ENCODE measurements at places on chromosomes 2 and 18. TPM values are rescaled to one million over a fixed set of nuclear protein-coding genes. Genes with fewer than 3 reads are reported as not detected.

DNA sequence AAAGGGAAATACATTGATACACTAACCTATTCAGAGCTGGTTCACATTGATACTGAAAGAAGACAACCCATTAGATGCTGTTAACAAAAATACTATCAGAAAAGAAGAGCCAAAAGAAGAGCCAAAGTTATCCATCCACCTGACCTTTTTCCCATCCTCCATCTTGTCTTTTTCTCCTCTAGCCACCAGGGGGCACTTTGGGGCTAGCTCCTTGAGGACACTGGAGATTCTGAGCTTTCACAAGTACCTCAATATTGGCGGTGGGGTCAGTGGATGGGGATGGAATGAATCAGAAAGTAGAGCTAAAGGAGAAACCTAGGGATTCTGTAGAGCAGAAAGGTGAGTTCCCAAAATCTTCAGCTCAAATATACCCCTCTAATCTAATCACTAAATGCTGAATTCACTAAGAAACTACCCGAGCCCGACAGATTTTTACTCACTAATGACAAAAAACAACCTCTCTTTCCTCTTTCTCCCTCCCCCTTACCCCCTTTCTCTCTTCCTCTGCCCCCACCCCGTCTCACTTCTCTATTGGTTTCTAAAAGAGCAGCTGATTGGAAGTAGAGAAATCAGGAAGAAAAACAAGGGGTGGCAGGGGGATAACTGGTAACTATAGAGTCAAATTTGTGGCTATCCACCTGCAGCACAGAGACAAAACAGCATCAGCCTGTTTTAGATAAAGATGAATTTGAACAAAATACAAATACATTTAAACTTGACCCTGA is 203.3 kb downstream of the TCF4 start:
- peak; percentile 22 for DNase-seq

DNA sequence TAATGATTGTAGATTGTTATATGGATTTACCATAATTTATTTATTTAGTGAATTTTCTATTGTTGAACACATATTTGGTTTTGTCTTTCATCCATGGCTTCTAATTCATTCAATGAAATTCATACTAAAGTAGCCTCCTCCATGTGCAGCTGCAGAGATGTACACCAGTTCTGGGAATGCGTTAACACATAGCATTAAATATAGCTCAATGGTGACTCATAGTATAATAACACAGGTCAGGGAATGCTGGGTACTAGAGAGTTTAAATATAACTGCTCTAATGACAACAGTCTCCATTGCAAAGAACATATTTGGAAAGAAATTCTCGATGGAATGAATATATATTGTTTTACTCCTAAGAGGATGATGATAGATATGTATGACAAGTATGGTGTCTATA is 1190.2 kb upstream of the NRXN1 start:
- no peak for DNase-seq

GRCh38 chr2:69817729-69818501 is 11.5 kb upstream of the GMCL1 start:
- no peak for DNase-seq

DNA sequence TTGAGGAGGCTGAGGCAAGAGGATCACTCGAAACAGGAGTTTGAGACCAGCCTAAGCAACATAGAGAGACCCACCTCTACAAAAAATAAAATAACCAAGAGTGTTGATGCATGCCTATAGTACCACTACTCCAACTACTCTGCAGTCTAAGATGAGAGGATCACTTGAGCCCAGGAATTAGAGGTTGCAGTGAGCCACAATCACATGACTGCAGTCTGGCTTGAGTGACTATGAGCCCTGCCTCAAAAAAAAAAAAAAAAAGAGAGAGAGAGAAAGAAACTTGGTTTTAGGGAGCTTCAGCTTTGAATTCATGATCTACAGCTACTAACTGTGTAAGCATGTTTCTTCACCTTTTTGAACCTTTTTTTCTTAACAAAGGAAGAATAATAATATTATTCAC is 119.9 kb downstream of the HNMT start:
- no peak for DNase-seq

GRCh38 chr2:181218401-181218821 is 238.0 kb downstream of the UBE2E3 start:
- DNase-seq = no peak

DNA sequence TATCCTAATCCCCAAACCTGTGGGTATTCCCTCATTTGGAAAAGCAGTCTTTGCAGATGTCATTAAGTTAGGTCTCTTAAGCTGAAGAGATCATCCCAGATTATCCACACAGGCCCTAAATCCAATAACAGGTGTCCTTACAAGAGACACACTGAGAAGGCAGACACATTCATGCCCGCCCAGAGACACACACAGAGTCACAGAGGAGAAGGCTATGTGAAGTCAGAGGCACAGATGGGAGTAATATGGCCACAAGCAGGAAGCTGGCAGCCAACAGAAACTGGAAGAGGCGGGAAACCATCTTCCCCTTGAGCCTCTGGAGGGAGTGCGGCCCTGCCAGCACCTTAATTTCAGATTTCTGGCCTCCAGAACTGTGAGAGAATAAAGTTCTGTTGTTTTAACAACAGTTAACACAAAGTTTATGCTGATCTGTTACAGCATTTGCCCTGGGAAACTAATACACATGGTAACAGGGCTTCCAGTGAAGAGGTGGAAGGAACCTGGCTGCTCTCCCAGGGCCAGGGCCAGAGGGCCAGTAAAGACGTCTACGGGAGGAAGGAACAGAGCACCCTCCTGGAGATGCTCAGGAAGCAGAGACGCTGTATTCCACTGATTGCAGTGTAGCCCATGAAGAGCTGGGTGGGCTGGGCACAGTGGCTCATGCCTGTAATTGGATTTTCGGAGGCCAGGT is 217.5 kb downstream of the GLI2 start:
- DNase-seq = no peak

DNA sequence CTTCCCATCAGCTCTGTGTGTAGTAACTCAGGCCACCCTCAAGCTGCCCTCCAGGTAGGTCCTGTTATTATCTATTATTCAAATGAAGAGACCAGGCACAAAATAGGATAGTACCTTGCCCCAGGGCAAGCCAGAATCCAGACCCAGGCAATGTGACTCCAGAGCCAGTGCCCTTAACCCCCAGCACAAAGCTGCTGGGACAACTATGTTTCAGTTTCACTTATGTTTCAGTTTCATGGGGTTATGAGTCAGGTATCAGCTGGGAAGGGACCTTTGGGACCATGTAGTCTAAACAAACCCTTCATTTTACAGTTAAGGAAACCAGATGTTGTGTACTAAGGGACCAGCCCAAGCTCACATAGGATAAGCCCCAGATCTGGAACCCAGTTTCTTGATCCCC is 10.0 kb downstream of the HK2 start:
- DNase-seq = no peak

DNA sequence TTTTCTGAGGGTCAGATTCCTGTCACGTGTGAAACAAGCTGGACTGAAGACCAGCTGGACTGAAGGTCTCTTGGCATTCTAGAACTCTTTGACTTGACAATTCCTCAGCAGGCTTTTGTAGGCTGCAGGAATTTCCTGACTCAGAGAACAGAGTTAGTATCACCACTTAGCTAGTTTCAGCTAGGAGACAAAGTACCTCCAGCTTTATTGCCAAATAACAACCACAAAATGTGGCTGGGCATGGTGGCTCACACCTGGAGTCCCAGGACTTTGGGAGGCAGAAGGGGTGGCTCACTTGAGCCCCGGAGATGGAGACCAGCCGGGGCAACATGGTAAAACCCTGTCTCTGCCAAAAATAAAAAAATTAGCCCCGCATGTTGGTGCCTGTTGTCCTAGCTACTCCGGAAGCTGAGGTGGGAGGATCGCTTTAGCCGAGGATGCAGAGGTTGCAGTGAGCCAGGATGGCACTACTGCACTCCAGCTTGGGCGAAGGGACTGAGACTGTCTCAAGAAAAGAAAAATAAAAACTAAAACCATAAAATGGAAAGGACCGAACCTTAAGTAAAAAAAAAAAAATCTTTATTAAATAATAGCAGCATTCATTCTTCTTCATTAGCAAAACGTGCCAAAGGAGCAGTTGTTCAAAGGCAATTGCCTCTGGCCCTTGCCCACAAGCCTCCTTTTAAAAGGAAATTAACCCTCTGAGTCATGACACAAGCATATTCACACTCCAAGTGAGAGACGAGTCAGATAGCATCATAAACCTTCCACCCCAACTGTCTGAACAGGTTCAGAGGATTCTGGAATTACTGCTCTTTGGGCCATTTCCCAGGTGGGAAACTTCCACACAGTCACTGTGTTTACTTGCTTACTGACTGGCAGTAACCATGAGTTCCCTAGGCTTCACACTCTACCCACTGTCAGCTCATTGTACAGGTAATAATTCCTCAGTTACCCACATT is 88.9 kb downstream of the MYL12B start:
- DNase-seq = no peak

DNA sequence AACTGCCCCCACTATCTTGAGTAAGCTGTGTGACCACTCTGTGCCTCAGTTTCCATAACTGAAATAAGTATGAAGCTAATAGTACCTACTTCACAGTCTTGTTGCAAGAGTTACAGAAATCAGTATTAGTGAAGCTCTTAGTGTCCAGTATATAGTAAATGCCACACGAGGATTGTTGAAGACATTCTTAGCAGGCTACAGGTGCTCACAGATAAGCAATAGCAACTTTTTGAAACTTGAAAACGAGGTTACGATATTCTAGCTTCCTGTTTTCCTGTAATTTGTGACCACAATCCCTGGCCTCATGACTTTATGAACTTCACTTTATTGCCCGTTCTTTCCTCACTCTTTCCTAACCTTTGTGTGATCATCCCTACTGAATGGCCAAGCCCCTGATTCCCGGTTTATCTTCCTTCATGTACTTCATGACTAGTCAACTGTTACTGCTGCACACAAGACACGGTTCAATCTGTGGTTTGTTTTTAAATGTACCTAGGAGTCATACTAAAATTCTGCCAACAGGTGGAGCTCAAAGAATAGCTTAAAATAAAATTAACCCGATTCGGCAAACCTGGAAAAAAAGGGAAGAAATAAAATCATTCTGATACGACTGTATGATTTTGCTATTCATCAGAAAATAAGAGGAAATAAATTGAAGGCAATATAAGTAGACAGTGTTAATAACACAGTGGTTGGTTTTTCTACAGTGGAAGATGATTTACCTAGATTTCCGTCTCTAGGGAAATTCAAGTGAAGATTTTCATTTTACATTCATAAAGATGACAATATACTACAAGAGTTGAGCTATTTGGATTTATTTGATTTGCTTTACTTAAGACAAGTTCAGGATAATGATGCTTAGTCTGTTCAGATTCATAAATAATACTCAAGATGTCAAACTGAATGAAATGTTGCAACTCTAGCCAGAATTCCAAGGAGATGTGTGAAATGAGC is 38.1 kb upstream of the STAT1 start:
- peak; percentile 7 for DNase-seq

DNA sequence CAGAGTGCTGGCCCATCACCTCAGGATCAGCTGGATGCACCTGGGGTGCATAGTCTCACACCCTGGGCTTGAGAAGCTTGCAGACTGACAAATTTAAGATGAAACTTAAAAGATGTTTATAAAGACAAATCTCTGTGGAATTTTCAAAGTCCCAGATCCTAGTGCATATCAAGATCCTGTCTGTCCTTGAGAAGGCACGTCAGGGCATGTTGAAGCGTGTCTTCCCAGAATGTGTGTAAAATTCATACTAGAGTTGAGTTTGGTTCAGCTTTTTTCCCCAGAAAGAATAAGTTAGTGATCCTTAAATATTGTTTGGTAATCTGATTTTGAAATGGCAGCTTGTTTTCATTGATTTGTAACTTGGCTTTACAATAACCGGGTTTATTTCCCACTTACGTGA is 27.5 kb downstream of the INSIG2 start:
- no peak for DNase-seq

DNA sequence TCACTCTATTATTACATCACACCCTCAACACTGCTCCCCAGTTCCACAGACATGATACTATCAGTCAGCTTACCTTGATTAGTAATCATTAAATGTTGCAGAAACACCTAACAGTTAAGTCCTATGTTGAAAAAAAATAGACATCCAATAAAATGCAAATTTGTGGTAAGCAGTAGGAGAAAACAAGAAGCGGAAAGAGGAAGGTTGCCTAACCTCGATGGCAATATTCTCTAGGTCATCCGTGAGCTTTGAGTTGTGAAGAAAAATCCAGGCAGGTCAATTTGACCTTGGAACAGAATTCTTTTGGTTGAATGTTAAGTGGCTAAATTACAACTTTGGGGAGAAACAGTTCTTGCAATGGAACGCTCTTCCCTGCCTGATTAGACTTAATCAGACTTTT is 264.4 kb downstream of the AFF3 start:
- DNase-seq = no peak

- no peak for DNase-seq
Measured at GRCh38 chr2:128724972-128725371, 406.3 kb upstream of the HS6ST1 start.

DNA sequence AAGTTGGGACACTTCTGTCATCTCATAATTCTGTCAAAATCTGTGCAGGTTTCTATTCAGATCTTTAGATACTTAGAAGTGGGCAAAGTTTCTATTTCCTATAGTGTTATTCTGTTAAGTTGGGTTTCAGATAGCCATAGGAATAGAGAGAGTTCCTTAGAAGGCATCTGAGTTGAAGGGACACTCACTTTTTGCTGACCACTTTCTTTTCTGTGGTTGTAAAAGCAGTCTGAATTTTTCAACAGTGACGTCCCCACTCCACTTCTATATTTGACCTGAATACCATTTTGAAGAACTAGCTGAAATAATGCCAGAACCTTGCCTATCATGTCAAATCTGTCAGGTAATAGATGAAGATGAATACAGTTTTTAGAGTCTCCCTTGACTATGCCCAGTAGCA is 267.3 kb downstream of the SPAG16 start:
- DNase-seq = no peak

- no peak for DNase-seq
Measured at GRCh38 chr2:46849721-46850556, 65.7 kb downstream of the MCFD2 start.

DNA sequence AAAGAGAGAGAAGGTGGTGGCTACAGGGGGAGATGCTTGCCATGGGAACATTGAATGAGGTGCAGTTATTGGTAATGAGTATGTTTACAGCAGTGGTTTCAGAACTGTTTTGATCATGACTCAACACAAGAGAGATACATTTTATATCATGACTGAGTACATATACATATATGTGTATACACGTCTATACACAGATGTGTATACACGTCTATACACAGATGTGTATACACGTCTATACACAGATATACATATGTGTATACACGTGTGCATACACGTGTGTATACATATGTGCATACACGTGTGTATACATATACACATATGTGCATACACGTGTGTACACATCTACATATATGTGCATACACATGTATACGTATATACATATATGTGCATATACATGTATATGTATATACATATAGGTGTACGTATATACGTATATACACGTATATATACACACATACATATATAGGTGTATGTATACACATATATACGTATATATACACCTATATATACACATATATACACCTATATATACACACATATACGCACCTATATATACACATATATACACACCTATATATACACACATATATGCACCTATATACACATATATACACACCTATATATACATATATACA is 518.5 kb downstream of the TSN start:
- DNase-seq = no peak

Gene SLC66A2
- total RNA-seq = 28.4 TPM

Gene GAL3ST2
- total RNA-seq = not detected

Gene ATP8B1
- total RNA-seq = 0.05 TPM

Gene ABCG8
- not detected for total RNA-seq

Gene MAIP1
- total RNA-seq = 23.1 TPM

Gene CYBRD1
- 11.8 TPM for total RNA-seq
